ENCODE measurements at places on chromosomes 13 and 19.

- no peak for DNase-seq
Measured at GRCh38 chr19:5932146-5932545, 18.1 kb downstream of the CAPS start.

- DNase-seq: no peak
Measured at GRCh38 chr19:15418231-15418578, 583 bp downstream of the AKAP8L start.

DNA sequence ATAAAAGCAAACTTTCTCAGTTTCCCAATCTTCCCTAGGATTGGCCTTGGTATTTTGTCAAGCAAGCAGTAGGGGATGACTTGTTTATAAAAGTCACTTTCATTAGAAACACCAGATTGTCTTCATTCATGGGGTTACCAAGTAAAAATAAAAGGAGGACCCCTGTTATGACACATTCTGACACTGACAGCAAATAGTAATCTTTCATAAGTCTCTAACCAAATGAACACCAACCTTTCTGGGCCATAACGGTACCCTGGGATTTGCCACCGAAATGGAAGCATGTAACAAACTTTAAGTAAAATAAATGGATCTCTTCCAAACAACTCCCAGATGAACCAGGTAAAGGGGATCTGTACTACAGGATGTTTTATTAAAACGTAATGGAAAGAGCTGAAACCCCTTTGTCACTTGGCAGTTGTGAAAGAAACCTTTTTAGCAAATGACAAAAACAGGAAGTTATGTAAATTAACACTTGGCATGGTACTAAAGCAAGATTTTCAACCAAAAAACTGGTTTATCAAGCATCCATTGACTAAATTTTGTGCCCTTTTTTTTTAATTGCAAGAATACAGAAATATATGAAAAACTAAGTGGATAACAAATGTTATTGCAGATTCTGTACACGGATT, 335.6 kb downstream of the RBM26 start:
- no peak for DNase-seq

DNA sequence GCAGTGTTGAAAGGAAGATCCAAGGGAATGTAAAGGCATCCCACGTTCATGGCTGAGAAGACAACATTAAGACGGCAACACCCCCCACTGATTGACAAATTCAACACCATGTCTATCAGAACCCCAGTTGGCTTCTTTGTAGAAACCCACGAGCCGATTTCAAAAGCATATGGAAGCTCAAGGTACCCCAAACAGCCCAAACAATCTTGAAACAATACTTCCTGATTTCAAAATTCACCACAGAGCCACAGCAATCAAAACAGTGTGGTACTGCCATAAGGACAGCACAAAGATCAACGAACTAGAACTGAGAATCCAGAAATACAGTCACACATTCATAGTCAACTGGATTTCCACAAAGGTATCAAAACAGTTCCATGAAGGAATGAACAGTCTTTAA, 6.2 kb downstream of the MIER2 start:
- DNase-seq: no peak

GRCh38 chr19:32890841-32891240, 21.3 kb upstream of the SLC7A9 start:
- DNase-seq: no peak

GRCh38 chr13:49030213-49030612, 54.5 kb downstream of the FNDC3A start:
- DNase-seq: no peak

DNA sequence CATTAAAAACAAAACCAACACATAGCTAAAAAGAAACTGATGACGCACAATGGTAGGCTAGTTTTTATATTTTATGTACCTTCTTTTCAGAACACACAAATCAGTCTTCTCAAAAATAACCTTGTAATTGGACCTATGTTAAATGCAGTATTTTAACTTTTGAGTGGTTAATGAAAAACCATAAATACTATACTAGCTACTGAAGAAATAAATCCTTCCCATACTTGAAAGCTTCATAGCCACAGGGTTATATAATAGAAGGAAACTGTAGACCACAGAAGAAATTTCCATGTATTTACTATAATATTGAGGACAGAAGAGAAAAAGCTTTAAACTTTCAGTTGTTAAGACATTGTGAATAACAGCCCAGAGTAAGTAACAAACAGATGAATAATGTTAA, 1094.3 kb upstream of the SLC10A2 start:
- DNase-seq: no peak

GRCh38 chr19:40279761-40280607, 5.2 kb downstream of the AKT2 start:
- DNase-seq: no peak

- DNase-seq: no peak
Measured at GRCh38 chr19:8143041-8143440, 6.4 kb downstream of the FBN3 start.

DNA sequence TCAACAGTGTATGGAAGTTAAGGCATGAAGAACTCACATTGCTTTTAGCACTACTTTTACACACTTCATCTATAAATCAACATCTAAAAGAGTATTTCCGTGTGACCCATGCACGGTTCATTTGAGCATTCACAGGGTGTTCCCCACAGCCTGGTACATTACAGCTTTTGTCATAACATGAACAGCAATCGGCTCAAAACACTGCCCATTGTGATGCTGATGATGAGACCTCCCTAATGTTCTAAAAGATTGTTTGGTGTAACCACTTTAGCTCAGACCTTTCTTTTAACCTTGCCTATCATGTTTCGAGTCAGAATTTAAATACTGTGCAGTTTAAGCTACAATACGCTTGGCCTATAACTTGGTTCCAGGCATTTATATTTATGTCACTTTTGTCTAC, 4.1 kb upstream of the KLF5 start:
- DNase-seq: no peak

- DNase-seq: peak; percentile 71
Measured at GRCh38 chr19:41195675-41196497, 2.9 kb downstream of the CYP2S1 start.

DNA sequence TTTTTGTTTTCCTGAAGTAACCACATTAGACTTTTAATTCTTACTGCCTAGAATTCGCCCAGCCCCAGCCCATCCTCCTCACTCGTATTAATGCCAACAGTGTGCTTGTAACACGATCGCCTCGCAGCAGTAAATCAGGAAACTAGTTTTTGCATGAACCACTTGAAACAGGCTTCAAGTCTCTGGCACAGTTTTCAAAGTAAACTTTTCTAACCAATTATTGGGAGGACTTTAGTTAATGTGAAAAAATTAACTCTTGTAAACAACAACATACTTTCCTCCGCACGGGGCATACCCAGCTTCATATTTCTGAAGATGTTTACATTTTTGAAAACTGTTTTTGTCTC, 39.2 kb downstream of the TNFRSF19 start:
- peak; percentile 44 for DNase-seq

- DNase-seq: no peak
Measured at GRCh38 chr19:14672188-14672872, 2.3 kb downstream of the ADGRE3 start.

GRCh38 chr13:37752146-37752545, 117.4 kb downstream of the TRPC4 start:
- DNase-seq: no peak

DNA sequence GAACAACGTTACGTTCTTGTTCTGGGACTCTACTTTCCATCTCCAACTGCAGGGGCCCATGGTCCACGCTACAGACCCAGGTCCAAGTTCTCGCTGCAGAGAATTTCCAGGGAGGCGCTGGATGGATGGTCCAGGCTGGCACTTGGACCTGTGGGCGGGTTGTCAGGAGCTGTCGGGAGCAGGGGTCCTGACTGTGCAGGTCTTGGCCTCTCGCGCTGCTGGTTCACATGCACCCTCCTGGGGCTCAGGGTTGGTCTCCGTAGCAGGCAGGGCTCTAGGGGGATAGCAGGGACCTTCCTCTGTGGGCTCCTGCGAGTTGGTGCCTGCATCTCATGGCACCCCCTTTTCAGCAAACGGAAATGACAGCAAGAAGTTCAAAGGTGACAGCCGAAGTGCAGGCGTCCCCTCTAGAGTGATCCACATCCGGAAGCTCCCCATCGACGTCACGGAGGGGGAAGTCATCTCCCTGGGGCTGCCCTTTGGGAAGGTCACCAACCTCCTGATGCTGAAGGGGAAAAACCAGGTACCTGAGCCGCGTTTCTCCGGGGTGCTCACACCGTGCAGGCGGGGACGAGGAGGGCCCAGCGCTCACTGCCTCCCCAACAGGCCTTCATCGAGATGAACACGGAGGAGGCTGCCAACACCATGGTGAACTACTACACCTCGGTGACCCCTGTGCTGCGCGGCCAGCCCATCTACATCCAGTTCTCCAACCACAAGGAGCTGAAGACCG, 6.6 kb downstream of the PTBP1 start:
- no peak for DNase-seq

GRCh38 chr19:45163156-45163555, 2.4 kb upstream of the NKPD1 start:
- DNase-seq: no peak

DNA sequence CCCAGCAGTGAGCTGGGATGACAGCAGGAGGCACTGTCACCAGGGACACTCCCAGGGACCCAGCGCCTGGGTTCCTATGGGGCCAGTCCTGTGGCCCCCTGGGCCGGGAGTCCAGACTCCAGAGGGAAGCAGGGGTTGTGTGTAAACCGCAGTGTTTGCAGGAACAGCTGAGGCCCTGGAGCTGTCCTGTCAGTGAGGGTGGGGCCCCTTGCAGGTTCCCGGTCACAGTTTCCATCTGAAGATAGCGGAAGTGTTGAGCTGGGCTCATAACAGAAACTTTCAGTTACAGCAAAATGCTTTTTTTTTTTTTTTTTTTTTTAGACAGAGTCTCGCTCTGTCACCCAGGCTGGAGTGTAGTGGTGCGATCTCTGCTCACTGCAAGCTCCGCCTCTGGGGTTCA, 17.7 kb upstream of the CSNK1G2 start:
- no peak for DNase-seq

DNA sequence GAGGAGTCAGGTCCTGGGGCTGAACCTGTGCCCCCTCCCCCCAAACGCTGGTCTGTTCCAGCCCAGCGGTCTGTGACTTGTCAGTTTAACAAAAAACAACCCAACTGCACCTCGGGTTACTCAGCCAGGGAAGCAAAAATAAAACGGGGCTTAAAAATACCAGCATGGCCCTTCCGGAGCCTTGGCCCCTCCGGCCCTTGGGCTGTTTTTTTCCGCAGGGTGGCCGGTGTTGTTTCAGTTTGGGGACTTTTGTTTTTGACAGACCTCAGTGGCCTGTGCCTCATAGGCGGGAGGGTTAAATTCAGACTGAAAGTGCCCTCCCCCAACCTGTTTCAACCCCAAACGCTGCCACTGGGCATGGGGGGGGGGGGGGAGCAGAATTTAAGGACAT, 4.0 kb downstream of the TCF3 start:
- no peak for DNase-seq

DNA sequence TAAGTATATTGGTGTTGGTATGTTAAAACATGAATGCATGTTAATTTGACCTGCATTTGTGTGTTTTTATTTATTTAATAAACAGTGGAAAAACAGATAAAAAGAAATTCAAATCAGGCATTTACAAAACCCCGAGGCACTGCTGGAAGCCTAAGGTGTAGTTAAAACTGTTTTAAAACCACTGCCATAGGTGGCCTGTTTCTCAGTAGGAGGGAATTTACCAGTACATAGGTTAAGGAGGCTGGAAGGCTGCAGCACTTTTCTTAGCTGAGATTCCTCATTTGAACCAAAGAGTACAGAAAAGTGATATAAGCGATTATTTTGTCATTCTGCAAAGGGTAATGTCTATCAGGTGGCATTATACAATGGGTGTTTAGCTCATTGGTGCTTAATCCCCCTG, 99.6 kb downstream of the PAN3 start:
- DNase-seq: no peak

- no peak for DNase-seq
Measured at GRCh38 chr19:37698216-37698615, 21.3 kb downstream of the ZNF607 start.

DNA sequence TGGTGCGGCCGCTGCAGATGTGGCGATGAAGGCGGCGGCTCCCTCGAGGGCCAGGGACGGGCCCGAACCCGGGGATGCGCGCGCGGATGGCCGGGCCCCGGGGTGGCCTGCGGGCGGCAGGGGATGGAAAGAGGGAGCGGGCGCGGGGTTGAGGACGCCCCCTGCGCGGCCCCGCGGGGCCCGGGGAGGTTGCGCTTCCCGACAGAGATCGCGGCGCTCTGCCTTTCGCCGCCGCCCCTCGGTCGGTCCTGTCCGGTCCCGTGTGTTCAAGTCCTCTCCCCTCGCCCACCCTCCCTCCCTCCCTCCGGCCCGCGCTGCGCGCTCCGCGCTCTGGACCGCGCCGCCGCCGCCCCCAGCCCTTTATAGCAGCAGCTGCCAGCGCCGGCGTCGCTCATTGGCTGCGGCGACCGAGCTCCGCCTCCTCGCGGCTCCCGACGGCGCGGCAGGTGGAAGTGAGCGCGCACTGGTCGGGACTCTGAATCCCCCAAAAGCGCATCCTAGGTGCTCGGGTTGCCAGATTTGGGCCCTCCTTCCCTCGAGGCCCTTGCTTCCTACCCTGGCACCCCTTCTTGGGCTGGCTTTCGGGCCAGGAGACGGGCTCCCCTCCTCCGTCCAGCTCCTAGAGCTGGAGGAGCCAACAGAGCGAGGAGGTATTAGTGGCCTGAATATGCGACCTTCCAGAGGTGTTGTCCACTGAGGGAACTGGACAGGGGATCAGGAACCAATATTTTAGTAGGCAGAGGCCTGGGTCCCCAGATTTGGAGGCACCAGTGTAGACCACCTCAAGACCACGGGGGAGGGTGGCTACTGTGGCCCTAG, at the start of gene ELAVL3:
ELAVL3 (minus strand) TSS at position 332 of the 819 bp plus-strand sequence. CDS start 438 bp downstream, outside the sequence.
- peak; percentile 34 for DNase-seq

DNA sequence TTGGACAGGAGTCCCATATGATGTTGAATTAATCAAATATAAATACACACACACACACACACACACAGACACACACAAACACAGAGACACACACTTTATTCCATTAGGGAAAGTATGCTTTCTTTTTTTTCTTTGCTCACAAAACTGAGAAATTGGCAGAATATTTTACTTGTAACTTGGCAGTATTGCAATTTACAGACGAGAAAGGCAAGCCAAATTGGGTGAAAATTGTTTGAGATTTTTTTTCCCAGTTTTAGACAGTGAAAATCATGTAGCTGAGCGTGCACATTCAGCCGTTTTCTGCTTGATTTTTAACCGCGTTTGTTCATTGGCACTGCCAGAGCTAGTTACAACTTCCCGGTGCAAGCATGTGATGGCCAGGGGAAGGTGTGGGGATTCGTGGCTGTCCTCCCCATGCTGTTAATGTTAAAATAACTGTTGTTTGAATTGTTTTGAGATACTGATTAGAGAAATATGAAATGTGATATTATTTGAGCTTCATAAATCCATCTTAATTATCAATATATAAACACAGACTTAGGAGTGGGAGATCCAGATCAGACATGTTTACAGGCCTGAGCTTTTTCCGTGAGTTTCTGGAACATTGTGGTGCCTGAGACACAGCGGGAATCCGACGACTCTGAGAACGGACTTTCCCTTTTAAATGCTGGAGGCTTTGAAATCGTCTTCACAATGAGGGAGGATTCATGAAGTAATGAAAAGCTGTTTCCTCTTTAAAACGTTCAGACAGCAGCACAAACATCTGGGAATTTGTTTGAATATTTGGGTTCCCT, 125.5 kb downstream of the KCNRG start:
- DNase-seq: no peak

- peak; percentile 30 for DNase-seq
Measured at GRCh38 chr19:7386308-7386707, 37.6 kb downstream of the ARHGEF18 start.
